ENCODE measurements at places on chromosomes 13 and 19.

- no peak for DNase-seq
Measured at GRCh38 chr13:53545340-53545941, 516.8 kb downstream of the OLFM4 start.

- no peak for DNase-seq
Measured at GRCh38 chr13:39259371-39260140, 221.3 kb downstream of the NHLRC3 start.

DNA sequence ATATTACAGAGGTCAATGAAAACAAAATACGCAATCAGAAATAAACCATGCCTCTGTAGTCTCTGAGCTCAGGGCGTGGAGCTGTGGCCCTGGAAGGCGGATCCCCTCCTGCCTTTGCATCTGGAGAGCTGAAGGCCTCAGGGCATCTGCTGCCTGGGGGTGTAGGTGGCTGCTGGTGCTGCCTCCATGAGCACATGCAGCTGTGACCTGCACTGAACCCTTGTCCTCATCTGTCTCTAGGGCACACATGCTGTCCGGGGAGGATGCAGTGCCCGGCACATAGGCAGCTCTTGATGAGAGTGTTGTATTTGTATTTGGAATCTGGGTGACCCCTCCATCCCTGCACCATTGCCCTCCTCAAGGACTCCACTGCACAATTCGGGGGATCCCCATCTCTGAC is 185.7 kb downstream of the TEX29 start:
- DNase-seq, result no peak

DNA sequence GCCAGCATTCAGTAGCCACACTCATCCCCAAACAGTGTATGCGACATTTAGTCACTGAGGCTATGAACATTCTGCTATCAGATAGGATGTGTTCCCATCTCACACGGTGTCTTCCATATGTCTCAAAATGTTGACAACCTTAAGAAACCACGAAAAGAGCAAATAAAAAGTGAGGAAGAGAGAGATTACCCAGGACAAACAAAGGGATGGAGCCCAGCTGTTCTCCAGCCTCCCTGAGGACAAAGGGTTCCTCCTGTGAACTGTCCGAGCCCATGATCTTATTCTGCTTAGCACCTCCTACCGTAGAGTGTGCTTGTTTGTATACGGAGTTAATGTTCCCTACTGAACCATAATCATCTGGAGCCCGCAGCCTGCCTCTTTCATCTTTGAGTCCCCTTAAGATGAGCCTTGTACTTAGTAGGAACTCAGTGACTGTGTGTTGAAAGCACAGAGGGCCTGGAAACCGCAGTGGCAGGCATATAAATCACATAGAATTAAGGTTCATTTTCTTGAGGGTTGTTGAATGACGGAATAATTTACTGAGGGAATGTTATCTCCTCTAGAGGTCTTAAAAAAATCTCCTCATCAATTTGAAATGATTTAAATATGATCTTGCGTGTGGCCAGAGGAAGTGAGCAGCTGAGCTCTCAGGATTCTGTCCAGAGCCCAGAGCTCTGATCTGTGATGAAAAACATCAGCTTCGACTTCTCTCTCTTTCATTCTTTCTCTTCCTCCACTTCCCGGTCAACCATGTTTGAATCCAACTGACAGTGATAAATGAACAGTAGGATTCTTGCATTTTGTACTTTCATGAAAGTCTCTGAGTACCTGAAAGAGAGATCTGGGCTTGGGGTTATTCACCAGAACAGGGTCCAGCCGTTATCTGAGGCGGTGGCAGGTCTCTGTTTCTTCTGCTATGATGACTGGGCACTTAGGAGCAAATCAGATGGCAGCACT is 200.5 kb downstream of the KLF5 start:
- DNase-seq, result no peak

GRCh38 chr13:62933809-62934208 is 1518.2 kb upstream of the PCDH20 start:
- no peak for DNase-seq

DNA sequence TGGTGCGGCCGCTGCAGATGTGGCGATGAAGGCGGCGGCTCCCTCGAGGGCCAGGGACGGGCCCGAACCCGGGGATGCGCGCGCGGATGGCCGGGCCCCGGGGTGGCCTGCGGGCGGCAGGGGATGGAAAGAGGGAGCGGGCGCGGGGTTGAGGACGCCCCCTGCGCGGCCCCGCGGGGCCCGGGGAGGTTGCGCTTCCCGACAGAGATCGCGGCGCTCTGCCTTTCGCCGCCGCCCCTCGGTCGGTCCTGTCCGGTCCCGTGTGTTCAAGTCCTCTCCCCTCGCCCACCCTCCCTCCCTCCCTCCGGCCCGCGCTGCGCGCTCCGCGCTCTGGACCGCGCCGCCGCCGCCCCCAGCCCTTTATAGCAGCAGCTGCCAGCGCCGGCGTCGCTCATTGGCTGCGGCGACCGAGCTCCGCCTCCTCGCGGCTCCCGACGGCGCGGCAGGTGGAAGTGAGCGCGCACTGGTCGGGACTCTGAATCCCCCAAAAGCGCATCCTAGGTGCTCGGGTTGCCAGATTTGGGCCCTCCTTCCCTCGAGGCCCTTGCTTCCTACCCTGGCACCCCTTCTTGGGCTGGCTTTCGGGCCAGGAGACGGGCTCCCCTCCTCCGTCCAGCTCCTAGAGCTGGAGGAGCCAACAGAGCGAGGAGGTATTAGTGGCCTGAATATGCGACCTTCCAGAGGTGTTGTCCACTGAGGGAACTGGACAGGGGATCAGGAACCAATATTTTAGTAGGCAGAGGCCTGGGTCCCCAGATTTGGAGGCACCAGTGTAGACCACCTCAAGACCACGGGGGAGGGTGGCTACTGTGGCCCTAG is at the start of gene ELAVL3:
Gene ELAVL3 (minus strand): TSS at position 332 of the 819 bp plus-strand sequence. CDS start 438 bp downstream, outside the sequence.
- no peak for DNase-seq

DNA sequence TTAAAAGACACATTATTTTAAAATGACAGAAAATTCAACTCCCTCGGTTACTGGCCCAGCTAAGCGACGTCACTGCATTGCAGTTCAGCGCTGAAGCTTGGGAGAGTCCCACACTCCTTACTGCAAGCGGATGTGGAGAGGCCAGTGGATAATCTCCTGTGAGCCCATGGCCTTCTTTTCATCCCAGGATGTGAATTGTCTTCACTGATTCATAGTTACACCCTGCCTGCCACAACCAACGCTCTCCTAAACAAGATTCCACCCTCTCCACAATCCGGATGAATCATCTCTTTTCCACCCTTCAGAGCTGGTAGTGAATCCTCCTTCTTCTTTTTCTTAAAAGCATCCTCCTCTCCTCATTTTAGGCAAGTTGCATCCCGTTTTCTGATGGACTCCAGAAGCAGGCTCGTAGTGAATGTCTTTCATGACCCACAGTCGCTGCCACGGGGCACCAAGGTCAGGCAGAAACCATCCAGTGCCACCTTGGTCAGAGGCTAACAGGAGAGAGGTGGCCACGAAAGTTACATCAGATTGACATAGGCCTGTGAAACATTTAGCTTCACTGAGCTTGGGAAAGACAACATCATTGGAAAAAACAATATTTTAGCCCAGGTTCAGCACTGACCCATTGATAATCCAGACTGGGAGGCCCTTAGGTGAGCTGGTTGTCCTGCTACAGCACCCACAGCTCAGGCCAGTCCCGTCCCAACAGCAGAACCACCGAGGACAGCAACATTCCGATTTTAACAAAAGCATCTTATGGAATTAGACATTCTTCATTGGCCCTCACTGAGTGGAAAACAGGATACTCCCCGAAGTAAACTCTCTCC is 2.0 kb downstream of the GJB2 start:
- no peak for DNase-seq

DNA sequence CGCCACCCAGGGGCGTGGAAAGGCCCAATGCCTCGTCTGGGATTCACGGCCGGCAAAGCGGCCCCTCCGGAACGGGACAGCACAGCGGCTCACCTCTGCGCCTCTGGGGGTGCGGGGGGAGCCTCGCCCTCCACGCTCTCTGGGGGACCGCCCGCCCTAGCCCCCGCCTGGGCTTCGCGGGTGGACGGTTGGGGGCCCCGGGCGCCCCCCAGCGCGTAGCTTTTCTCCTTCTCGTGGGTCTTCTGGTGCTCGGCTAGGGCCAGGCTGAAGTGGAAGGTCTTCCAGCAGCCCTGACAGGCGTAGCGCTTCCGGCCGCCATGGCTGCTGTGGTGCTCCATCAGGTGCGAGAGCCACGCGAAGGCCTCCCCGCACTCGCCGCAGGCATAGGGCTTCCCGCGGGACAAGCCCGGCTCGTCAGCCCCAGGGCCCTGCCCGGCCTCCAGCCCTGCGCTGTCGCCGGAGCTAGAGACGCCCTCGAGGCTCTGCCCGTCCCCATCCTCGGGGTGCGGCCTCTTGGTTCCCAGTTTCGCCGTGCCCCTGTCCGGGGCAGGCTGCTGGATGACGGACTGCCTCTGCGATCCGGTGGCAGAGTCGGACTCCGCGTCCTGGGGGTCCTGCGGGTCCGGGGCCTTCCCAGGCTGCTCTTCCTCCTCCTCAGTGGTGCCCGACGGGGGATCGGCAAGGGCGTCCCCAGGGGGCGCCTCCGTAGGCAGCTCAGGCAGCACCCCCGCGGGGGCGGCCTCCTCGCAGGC is 13.3 kb downstream of the ZSCAN18 start:
- no peak for DNase-seq

DNA sequence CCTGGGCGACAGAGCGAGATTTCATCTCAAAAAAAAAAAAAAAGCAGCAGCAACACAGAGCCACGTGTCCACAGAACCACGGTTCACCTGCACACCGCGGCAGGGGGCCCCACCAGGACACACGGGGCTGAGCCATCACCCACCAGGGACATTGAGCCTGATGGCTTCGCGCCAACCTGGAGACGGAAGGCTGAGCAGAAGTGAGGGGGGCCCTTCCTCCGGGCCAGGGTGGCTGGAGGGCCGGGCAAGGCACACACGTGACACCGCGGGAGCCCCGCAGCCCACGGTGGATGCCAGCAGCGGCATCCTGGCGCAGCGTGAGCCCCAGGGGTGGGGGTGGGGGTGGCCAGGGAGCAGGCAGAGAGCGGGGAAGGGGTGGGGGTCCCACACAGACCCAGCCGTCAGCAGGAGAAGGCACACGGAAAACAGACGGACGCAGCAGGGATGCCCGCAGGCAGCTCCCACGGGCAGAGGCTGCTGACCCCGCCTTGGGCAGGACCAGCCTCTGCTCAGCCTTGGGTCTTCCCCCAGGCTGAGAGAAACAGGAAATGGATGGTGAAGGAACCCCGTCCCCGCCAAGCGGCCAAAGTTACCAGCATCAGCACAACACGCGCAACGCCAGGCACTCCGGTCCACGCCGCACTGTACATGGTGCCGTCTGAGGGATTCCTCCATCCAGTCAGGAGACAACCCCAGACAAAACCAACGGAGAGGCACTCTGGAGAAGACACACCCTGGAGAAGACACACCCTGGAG is 33.6 kb downstream of the SBNO2 start:
- DNase-seq, result no peak

- DNase-seq, result peak; percentile 38
Measured at GRCh38 chr19:29277102-29277501, 64.2 kb upstream of the UQCRFS1 start.

DNA sequence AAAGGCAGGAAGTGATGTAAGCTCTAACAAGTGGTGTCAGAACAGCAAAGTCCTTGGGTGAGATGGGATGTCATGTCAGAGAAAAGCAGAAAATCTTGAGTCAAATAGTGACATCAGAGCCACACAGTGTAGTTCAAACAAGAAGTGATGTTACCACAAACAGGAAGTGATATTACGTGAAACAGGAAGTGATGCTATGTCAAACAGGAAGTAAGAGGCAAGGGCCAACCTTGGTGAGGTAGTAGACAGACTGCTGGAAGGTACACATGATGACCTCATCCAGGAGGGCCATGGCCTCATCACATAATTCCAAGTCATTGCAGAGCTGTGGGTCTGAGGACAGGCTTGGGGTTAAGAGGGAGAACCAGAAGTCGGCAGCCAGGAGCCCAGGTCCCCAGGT is 7.0 kb upstream of the MAMSTR start:
- no peak for DNase-seq

DNA sequence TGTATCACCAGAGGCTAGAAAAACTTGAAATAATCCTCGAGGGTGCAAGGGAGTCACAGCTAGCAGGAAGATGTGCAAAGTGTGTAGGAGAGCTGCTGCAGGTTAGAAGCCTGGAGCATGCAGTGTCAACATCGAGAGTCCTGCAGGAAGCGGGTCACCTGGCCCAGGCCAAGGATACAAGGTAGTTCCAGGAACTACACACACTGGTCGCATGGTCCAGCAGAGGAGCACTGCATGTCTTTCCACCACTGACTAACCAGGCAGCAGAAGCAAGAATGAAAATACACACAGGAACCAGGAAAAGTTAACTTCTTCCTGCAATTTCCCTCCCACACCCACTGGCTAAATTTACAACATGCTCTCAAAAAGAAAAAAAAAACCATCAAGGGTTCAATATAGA is 36.0 kb upstream of the MIR17HG start:
- no peak for DNase-seq

DNA sequence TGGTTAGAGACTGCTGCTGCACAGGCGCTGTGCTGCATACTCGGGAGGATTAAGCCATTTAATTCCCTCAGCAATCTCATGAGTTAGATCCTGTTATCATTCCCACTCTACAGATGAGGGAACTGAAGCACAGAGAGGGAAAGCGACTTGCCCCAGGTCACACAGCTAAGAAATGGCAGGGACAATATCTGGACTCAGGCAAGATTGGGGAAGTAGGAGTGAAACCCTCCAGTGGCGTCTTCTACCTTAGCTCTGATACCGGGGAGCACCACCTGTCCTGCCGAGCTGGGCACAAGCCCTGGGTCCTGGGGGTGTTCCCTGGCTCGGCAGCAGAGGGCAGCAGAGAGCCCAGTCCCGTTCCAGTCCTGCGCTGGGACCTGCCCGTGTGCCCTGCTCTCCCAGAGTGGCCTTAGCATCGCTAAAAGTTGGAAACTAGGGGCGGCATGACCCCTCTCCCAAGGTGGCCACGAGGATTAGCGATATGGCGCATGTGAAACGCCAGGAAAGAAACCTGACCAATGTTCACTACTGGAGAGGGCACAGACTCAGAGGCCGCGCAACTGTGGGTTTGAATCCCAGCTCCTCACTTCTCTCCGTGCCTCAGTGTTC is 20.5 kb downstream of the CYTH2 start:
- DNase-seq, result no peak

GRCh38 chr13:97005625-97006262 is 11.5 kb upstream of the OXGR1 start:
- DNase-seq, result no peak

DNA sequence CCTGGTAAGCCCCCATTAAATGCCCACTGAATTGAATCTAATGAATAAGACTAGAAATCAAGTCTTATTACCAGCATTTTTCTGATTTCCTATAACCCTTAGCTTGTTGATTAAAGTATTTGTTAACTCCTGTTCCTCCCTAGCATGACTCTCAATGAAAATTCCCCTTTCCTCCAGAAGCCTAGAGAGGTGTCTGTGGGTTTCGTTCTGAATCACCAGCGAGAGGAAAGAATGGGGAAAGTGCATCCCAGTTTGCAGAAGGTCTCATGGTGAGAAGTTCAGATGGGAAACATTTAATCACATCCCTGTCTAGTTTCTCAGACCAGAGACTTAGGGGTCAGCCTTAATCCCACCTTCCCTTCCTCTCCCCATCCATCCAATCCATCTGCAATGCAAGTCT is 26.9 kb downstream of the POU2F2 start:
- DNase-seq, result no peak

- no peak for DNase-seq
Measured at GRCh38 chr13:99590519-99591011, 89.3 kb downstream of the TM9SF2 start.

GRCh38 chr19:49339301-49340068 is 4.3 kb downstream of the CD37 start:
- DNase-seq, result no peak

Data from stimulated activated CD4-positive, alpha-beta T cell treated with anti-CD3 and anti-CD28 coated beads, TNF-alpha, amount 100 ng/mL, for 24 hours (primary cell).